ENCODE measurements at places on chromosomes 16 and 17.

DNA sequence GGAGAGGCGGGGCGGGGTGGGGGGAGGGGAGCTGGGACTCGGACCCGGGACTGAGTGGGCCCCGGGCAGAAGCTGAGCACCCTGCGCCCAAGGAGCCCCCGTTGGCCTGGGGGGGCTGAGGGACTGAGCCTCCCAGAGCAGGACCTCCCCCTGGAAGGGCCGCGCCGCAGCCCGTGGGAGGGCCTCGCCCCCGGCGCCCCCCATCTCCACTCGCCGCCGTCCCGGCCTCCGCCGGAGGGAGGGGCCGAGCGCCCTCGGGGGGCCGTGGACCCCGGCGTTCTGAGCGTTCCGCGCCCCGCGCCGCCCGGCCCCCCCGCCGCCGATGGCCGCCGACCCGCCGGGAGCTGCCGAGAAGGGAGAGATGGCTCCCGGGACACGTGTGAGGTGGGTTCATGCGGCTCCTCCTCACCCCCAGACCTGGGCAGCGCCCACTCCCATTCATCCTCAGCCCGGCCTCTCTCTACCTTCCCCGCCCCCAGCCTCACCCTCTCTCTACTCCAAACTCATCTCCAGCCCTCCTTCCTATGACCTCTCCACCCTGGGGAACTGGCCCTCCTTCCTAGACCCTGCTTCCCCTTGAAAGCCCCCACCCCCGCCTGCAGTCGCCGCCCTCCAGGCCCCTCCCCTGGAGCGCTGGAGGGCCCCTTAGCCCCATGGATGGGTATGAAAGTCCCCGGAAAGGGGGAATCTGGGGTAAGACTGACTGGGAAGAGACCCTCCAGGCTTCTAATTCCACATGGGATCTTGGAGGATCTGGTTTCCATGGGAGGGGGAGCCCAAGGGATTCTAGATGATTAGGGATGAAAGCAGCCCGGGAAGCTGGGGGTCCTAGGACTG is 922 bp downstream of the FBXL19 start:
- no peak for DNase-seq

DNA sequence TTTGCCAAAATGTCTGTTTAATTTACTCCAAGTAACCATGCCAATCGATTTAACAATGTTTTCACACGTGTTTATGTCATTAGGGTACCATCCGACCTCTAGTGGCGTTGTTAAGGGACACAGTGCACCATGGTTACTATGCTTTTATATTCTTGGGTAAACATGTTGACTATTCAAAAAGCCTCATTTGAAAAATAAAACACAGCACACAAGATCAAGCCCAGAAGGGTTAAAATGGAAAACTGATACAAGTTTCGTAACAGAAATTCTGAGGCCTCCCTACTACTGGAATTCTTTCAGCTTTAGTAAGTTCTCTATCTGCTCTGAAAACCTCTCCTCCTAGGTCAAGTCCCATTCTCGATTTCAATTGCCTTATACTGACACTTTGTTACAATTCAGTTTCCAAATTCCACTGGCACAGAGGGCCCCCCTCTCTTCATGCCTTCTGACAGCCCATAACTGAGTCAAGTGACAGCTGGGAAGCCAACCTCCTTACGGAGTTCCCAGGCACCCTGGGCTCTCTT is 2.1 kb downstream of the CFAP20 start:
- DNase-seq = no peak

- DNase-seq = no peak
These were observed 80.7 kb downstream of the PLD6 start for GRCh38 chr17:17125136-17126084.

DNA sequence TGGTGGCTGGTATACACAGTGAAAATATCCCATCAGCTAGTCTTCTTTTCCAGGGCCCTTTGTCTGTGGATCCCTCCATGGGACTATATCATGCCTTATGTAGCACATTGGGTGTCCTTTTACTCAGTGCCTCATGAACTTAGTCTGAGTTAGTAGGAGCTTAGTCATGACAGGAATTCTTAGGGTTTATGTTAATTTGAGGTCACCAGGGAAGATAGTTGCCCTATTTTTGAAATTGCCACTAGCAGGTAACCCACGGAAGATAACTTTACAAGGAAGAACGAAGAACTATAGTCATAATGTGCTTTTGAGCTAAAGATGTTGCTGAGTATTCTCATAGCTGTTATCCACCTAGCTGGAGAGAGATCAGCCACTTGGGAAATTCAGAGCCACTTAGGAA is 14.8 kb upstream of the PLK1 start:
- no peak for DNase-seq

GRCh38 chr17:67107171-67107570 is 62.8 kb downstream of the CACNG1 start:
- no peak for DNase-seq

DNA sequence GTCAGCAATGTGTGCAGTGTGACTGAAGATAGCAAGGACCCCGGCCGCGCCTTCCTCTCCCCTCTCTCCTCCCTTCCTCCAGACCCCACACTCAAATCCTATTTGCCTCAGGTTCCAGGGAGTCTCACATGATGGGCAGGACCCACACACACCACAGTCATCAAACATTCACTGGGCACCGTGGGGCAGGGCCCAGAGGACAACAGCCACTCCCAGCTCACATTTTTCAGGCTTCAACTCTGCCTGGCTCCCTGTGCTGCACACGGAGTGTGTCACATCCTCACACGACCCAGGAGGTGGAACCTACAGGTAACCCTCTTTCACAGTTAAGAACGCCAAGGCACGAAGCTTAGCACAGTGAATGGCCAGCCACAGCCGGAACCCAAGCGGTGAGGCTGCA is 30.5 kb downstream of the PEMT start:
- DNase-seq = no peak

DNA sequence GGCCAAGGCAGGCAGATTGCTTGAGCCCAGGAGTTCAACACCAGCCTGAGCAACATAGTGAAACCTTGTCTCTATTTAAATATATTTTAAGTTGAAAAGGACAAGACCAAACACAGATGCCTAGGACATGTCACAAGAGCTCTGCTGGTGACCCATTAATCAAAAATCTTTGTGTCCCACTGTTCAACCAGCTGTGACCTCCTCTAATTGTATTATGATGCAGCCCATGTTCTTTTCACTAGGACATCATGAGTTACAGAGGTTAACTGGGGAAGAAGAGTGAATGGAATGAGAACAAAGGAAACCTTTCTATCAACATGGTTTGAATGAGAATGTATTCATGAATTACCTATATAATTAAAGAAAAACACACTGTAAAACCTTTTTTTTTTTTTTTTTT is 7.0 kb downstream of the EFTUD2 start:
- DNase-seq = no peak

- DNase-seq = no peak
These were observed 217.6 kb upstream of the KCNJ16 start for GRCh38 chr17:69857412-69857835.
